Stimulated activated CD4-positive, alpha-beta T cell treated with anti-CD3 and anti-CD28 coated beads, Interleukin-1b, Interleukin-23, amount 100 ng/mL, for 1 hour (primary cell): ENCODE measurements at places on chromosomes 5 and 9.

DNA sequence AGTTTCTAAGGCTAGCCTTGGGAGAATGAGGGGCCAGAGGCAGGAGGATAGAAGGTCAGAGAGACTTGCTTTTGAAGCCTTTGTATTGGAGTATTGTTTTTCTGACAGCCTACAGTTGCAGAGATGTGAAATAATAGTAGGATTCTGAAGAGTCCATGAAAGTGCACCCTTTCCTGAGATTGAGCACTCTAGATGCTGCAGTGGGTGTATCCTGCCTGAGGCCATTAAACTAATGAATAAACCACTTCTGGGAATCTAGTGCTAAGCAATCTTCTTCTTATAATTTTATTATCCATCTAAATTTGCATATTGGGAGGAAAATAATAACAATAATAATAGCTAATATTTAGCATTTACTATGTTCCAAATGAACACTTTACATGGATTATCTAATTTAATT, 19.3 kb upstream of the NNT start:
- no peak for DNase-seq

DNA sequence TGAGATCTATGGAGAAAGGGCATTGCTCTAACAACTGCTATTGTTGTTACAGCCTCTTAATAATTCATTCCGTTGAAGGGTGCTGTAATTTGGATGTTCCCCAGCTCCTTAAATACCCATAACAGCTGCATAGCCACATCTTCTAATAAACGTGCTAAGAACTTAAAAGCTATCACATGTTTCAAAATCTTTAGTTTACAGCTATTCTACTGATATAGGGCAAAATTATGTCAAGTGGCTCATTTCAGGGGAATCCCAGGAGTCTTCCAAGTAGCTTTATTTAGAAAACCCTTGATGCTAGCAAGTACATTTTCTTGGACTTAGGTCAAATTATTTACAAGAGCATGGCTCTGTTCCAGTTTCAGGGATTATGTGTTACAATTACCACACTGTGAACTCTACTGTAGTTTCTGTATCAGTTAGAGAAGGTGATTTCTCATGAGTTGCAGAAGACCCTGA, 990.4 kb upstream of the ACO1 start:
- no peak for DNase-seq

- no peak for DNase-seq
Measured at GRCh38 chr5:96229188-96229587, 203.9 kb downstream of the PCSK1 start.

GRCh38 chr9:123834218-123834888, 95.6 kb downstream of the DENND1A start:
- DNase-seq, result no peak

GRCh38 chr9:27165670-27166069, 56.6 kb downstream of the TEK start:
- no peak for DNase-seq

DNA sequence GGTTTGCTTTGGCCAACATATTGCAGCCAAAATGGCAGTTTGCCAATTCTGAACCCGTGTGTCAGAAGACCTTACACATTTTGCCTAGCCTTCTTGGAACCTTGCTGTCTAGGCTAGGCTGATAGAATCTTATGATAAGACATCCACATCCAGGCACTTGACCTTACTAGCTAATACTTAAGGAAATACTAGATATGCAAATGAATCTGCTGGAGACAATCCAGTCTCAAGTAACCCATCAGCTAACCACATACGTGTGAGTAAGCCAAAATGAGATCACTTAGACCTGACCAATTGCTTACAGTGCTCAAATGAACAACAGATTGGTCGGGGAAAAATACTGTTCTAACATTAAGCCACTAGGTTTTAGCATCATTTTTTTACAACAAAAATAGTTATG, 1504.6 kb upstream of the CDH9 start:
- DNase-seq, result no peak

GRCh38 chr9:117044241-117044640, 357.1 kb downstream of the TRIM32 start:
- no peak for DNase-seq

- DNase-seq, result no peak
Measured at GRCh38 chr5:61600123-61600444, 268.0 kb downstream of the ZSWIM6 start.

- DNase-seq, result no peak
Measured at GRCh38 chr9:15837079-15837679, 284.3 kb downstream of the CCDC171 start.

DNA sequence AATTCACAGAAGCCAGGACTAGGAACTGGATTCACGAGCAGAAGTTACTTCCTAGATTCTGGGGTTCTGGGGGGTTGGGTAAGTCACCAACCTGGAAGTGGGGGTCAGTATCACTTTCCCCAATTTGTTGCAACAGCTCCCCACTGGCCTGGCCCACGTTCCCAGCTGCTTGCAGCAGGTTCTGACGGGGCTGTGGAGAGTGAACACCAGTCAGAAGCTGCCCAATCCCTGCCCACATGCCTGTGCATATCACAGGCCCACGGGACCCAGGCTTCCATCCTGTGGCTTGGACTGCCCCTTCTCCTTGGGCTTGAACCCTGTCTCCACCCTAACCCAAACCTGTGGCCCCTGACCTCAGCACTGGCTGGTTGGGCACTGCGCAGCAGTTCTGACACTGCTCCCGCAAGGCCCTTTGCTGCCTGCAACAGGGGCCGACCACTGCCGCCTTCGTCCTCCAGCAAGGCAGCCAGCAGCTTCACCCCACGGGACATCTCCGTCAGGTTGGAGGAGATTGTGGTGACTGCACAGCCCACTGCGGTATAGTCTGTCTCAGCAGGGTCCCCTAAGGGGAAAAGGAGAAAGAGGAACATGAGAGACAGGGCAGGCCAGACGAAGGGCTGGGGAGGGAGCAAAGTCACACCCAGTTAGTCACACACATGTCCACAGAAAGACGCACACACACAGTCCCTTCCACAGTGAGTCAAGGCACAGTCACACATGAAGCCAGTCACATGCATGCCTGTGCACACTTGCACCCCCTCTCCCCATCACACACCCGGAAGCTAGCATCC, 13.1 kb downstream of the TLN1 start:
- DNase-seq, result no peak

GRCh38 chr9:136552117-136552703, 6.4 kb upstream of the NOTCH1 start:
- no peak for DNase-seq

- no peak for DNase-seq
Measured at GRCh38 chr9:3478549-3478953, 47.2 kb downstream of the RFX3 start.

- no peak for DNase-seq
Measured at GRCh38 chr5:169356811-169357210, 55.9 kb upstream of the SLIT3 start.

GRCh38 chr9:3088219-3088618, 244.3 kb upstream of the PUM3 start:
- no peak for DNase-seq

- DNase-seq, result no peak
Measured at GRCh38 chr9:82490019-82490499, 501.5 kb downstream of the SPATA31D1 start.

DNA sequence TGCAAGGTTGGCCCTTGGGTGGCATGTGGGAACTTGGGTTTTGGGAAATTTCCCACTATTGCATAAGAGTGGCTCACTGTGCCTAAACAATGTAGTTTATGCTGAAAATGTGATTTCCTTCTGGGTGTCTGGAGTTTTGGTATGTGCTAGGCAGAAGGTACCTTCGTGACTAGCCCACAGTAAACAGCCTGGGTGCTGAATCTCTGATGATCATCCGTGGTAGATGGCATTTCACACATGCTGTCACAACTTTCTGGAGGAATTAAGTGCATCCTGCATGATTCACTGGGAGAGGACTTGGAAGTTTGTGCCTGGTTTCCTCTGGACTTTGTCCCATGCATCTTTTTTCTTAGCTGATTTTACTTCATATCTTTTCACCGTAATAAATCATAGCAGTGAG, 64.5 kb downstream of the LNPEP start:
- no peak for DNase-seq

DNA sequence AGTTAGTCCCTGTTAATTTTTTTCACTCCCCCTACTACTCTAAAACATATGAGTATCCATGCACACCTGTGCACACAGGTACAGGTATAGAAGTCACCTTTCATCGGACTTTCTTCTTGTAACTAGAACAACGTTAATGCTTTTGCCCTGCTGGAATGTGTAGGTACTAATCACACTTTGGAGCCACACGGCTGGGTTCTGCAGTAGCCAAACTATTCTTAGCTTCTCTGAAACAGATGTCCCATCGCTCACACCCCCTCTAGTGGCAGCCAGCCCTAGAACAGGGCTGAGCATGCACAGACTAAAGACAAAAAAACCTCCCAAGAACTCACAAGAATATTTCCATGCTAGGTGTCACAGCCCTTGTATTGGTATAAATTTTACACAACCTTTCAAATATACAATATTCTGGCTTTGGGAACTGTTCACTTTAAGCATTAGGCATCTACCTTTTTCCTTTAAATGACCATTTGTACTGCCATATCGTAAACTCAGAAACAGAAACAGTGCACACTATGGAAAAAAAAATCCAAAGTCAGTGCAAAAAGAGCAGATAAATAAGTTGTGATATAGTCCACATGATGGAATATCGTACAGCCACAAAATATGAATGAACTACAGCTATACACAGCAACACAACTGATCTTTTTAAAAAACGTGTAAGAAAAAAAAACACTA, 64.0 kb downstream of the RETREG1 start:
- DNase-seq, result no peak

DNA sequence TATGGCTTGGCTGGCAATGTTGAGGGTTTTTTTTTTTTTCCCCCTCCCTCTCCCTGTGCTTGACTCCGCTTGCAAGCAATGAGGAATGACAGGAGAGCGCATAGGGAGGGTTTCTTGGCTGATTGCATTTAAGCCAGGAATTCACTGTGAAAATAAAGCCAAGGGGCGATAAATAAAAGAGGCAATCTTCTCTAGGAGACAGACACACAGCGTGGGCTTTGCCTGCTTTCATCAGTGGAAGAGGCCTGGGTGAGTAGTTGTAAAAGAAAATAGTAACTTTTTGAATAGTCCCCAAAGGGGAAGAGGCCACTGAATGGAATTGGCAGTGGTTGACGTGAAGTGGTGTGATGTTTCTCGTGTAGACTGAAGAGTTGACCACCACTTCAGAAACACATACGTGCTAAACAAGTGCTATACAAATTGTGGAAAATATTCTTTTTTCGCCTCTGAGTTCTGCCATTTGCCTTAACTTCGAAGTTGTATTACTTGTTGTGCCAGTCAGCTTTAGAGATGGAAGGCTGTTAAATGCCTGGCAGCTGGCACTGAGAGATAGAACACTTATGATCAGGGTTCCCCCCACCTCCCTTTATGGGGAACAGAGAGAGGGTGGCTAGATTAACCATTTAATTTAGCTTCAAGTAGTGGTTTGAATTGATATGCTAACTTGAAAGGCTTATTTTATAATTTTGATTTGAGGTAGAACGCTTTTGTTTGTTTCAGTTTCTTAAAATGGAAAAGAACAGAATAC, 3.0 kb downstream of the ZSWIM6 start:
- no peak for DNase-seq

GRCh38 chr5:52449516-52449915, 338.2 kb upstream of the ITGA1 start:
- DNase-seq, result no peak

DNA sequence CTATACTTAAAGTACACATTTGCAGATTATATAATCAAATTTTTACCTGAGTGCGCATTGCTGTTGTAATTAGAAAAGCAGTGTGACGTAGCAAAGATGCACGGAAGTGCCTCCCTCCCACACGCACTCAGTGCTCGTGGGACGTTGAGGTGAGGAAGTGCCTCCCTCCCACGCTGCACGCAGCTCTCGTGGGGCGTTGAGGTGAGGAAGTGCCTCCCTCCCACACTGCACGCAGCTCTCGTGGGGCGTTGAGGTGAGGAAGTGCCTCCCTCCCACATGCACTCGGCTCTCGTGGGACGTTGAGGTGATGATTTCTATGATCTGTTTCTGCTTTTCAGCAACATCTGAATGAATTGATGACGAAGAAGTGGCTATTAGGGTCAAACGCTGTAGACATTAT, 21.0 kb downstream of the EXOC3 start:
- DNase-seq, result peak; percentile 34

DNA sequence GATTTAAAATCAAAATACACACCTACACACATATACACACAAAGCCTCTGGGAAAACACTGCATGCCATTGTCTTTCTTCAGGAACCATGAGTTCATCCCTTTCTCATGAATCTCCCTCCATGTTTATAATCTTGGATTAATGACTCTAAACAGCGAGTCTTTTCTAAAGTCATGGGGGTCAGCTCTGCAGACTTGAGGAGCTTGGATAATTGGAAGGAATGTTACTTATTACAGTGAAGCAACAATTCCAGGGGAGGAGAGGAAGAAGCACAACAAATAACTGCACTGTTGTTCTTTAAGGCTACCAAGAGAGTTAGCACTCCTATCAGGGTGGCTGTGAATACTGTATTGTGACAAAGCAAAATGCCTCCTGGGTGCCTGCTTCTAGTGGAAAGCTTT, 444.7 kb downstream of the ANXA1 start:
- DNase-seq, result no peak

DNA sequence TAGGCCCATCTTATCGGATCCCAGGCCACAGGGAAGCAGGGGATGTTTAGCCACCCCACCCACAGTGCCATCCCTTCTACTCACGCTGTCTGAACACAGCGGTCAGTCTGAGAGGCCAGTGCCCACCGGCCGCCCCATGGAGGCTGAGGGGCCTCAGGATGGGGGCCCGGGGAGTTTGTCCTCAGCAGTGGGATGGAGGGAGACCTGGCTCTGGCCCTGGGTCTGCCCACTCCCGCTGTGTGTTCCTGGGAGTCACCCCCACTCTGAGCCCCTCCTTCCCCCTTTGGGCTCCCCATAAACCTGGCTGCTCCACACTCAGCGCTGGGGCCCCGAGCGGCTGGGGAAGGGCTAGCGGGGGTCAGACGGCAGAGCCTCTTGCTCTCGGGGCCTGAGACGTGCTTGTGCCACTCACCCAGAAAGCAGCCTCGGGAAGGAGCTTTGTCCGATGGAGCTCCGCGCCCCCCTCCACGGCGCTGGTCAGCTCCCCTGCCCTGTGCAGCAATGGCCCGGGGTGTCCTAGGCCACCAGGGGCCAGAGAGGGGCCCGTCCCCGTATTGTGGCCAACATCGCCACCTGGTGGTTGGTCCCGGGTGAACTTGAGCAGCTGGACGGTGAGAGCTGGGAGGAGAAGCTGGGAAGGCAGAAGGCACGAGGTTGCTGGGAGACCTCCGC, 10.9 kb upstream of the LAMC3 start:
- DNase-seq, result no peak

DNA sequence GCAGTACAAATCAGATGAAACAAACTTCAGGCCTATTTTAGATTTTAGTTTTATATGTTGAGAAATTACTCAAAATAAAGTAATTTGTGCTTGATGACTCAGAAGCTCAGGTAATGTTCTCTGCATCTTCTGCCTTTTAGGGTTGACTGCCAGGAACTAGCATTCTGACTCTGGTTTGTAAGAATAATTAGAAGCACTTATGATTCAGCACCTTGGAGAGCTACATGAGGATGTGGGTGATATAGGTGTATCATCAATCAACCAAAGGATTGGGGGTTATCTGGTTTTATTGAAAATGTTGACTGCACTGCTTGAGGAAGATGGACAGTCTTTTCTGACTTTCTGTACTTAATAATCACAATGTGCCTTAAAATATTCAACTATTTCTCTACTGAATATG, 118.7 kb upstream of the SGCD start:
- no peak for DNase-seq
